Thoracic aorta (tissue), 2 donors: ENCODE measurements at places on chromosomes 7 and 10. TPM values are rescaled to one million over a fixed set of nuclear protein-coding genes. Genes with fewer than 3 reads are reported as not detected.
A peak's percentile ranks its signal among the peaks of the same experiment; 100 is the strongest.

Gene CFTR
- total RNA-seq: 0.68 TPM

GRCh38 chr10:105949721-105950120 is 1214.8 kb downstream of the SORCS1 start:
- H3K36me3 ChIP-seq: no peaks in the 10 kb centered on the region
- H3K27me3 ChIP-seq: no peaks in the 10 kb centered on the region
- no peak for DNase-seq

GRCh38 chr10:44981172-44982113 is 2.8 kb upstream of the DEPP1 start:
- peak overlapping the region; percentile 50 for H3K4me3 ChIP-seq
- H3K27ac ChIP-seq: peak overlapping the region; percentile 87
- no peaks in the 10 kb centered on the region for H3K27me3 ChIP-seq

DNA sequence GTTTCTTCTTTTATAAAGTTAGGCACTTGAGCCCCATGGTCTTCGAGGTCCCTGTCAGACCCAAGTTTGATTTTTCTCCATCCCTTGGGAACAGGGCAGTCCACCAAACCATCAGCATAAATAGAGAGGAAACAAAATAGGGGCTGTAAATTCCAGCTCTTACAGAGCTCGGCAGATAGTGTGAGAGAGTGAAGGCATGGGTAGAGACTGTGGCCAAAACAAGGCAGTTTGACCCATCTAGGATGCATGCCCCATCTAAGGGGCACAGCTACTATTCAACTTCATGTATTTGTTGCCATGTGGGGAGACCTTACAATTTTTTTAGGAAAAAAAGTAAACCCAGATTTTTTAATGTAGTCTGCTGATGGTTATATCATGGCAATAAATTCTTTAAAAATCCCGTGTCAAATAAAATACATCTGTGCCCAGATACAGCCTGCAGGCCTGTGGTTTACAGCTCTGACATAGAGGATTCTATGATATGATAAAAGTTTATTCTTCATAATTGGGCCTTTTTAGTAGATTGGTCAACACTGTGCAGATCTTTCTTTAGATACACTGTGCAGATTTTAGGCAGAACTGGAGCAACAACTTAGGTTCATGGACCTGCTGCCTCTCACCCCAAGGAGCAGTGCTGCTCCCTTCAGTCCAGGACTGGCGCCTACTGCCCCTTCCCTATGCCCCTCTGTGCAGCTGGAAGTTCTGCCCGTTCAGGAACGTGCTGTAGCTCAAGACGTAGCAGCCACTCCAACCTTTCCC is 5.3 kb downstream of the PPP1R3C start:
- peak overlapping the region; percentile 76 for H3K4me3 ChIP-seq
- H3K36me3 ChIP-seq: peaks cover 51% of the 10 kb centered on the region
- no peak for DNase-seq

DNA sequence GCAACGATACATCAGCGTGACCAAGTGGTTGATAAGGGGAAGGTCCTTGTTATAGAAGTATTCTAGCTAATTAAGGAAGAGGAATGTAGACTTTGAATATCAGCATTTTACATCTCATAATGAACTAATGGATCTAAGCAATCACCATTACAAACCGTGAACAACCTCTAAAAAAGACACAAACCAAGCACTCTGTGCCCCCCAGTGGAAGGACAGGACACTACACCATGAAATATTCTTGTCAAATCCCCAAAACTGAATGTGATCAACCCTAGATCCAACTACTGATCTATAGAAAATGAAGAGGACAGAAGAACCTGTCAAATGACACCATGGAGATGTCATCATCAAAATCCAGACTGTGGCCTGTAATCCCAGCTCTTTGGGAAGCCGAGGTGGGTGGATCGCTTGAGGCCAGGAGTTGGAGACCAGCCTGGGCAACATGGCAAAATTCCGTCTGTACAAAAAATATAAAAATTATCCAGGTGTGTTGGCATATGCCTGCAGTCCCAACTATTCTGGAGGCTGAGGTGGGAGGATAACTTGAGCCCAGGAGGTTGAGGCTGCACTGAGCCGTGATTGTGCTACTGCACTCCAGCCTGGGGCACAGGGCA is 111.3 kb upstream of the CARD11 start:
- H3K27me3 ChIP-seq: no peaks in the 10 kb centered on the region
- H3K4me1 ChIP-seq: no peaks in the 10 kb centered on the region
- H3K4me3 ChIP-seq: no peak overlapping the region
- H3K36me3 ChIP-seq: no peaks in the 10 kb centered on the region
- no peak for DNase-seq

GRCh38 chr10:71136036-71136721 is 76.2 kb upstream of the UNC5B start:
- no peak overlapping the region for H3K27ac ChIP-seq
- H3K4me1 ChIP-seq: no peaks in the 10 kb centered on the region
- H3K27me3 ChIP-seq: no peaks in the 10 kb centered on the region
- no peak overlapping the region for H3K4me3 ChIP-seq
- DNase-seq: no peak
- H3K36me3 ChIP-seq: no peaks in the 10 kb centered on the region

Gene ABHD11
- total RNA-seq: 2.5 TPM

- H3K36me3 ChIP-seq: no peaks in the 10 kb centered on the region
- H3K27me3 ChIP-seq: no peaks in the 10 kb centered on the region
- no peak overlapping the region for H3K4me3 ChIP-seq
These were observed 59.4 kb upstream of the ZNF438 start for GRCh38 chr10:31090894-31091607.

DNA sequence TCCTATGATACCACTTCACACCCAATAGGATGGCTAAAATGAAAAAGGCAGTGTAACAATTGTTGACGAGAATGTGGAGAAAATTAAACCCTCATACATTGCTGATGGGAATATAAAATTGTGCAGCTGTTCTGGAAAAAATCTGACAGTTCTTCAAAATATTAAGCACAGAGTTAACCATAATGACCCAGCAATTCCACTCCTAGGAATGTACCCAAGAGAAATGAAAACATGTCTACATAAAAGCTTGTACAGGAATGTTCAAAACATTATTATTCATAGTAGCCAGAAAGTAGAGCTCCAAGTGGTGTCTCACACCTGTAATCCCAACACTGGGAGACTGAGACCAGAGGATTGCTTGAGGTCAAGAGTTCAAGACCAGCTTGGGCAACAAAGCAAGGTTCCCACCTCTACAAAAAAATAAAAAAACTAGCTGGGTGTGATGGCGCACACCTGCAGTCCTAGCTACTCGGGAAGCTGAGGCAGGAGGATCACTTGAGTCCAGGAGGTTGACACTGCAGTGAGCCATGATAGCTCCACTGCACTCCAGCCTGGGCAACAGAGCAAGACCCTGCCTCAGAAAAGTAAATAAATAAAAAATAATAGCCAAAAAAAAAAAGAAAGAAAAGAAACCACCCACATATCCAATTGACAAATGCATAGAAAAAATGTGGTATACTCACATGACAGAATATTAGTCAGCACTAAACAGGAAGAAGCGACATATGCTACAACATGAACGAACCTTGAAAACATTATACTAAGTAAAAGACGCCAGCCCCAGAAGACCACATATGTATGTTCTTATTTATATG is 5.0 kb downstream of the RHEB start:
- no peaks in the 10 kb centered on the region for H3K36me3 ChIP-seq
- no peak overlapping the region for H3K4me3 ChIP-seq
- H3K4me1 ChIP-seq: peaks cover 34% of the 10 kb centered on the region
- H3K27ac ChIP-seq: no peak overlapping the region
- no peak for DNase-seq

- no peak overlapping the region for H3K4me3 ChIP-seq
- no peaks in the 10 kb centered on the region for H3K27me3 ChIP-seq
- no peak for DNase-seq
- no peak overlapping the region for H3K27ac ChIP-seq
These were observed 63.8 kb downstream of the PAPSS2 start for GRCh38 chr10:87723500-87723899.

Gene RGS10
- 37.1 TPM for total RNA-seq

Gene TAC1
- total RNA-seq: 13.8 TPM

GRCh38 chr7:131455001-131455400 is 101.4 kb downstream of the PODXL start:
- no peak overlapping the region for H3K4me3 ChIP-seq
- H3K27me3 ChIP-seq: no peaks in the 10 kb centered on the region
- H3K4me1 ChIP-seq: no peaks in the 10 kb centered on the region
- no peak for DNase-seq
- no peaks in the 10 kb centered on the region for H3K36me3 ChIP-seq

DNA sequence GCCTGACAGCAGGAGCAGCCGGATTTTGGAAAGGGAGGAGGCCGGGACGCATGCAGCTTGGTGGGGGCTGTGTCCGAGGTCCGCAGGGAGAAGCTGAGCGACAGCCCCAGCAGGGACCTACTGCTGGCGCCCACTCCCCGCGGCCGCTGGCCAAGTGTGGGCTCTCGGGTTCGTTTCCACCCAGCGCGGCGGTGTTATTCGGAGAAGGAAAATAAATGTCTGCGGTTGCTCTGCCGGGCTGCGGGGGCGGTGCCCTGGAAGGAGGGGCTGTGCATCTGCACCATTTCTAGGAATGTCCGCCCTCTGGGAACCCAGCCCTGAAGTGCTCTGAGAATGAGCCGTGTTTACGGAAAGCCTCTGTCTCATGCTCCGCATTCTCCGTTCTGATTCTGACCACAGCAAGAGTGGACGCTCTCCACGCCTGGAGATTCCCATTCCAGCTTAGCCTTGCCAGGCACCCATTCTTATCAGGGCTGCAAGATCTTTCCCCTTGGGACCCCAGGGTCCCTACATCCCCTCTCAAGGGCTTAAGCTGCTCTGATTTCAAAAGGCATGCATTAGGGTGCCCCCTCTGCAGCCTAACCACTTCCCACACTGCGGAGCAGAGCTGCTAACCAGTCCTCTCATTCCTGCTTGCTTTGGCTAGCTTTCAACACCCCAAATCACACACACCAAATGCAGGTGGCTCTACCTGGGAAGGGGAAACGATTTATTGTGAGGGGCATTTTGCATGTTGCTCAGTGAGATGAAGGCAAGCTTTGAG is 256.6 kb upstream of the GLI3 start:
- peak; percentile 41 for DNase-seq
- H3K27ac ChIP-seq: no peak overlapping the region
- H3K27me3 ChIP-seq: no peaks in the 10 kb centered on the region
- H3K36me3 ChIP-seq: no peaks in the 10 kb centered on the region
- peak overlapping the region; percentile 71 for H3K4me3 ChIP-seq
- H3K4me1 ChIP-seq: peaks cover 9% of the 10 kb centered on the region

- H3K36me3 ChIP-seq: no peaks in the 10 kb centered on the region
- H3K27me3 ChIP-seq: no peaks in the 10 kb centered on the region
- H3K4me1 ChIP-seq: no peaks in the 10 kb centered on the region
- no peak overlapping the region for H3K27ac ChIP-seq
- DNase-seq: no peak
- no peak overlapping the region for H3K4me3 ChIP-seq
These were observed 3.7 kb downstream of the PRF1 start for GRCh38 chr10:70598857-70599295.

DNA sequence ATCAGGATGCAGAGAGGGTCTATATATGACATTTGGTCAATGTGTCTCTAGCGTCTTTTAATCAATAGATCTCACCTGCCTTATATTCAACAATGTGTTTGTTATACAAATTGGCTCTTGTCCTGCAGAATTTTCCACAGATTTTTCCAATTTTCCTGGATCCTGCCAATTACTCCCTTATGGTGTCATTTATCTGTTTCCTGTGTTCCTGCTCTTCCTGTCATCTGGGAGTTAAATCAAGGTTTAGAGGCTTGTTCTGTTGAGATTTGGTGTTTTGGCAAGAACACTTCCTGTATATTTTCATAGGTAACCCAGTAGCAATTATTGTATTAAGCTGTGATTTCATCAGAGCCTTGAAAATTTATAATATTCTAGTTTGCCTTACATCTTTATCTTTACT is 8.8 kb upstream of the C10orf71 start:
- DNase-seq: no peak
- H3K4me1 ChIP-seq: no peaks in the 10 kb centered on the region
- no peak overlapping the region for H3K27ac ChIP-seq
- H3K36me3 ChIP-seq: no peaks in the 10 kb centered on the region
- no peaks in the 10 kb centered on the region for H3K27me3 ChIP-seq

Gene ABCB4
- 1.4 TPM for total RNA-seq

Gene SLC26A5
- not detected for total RNA-seq

DNA sequence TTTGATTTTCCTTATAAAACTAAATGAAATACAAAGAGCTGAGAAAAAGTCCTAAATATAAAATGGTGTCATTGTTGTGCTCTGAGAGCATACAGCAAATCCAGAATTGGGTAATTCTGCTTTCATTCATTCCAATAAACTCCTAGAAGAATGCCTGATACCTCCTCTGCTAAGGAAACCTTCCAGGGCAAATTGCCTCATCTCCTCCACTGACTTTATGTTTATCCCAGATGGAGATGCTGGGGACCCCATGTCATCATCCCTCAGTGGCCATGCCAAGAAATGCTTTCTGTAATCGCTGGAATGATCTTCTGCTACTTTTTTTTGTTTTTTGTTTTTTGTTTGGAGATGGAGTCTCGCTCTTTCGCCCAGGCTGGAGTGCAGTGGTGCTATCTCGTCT is 119.3 kb upstream of the PRKCQ start:
- H3K36me3 ChIP-seq: no peaks in the 10 kb centered on the region
- H3K4me3 ChIP-seq: no peak overlapping the region
- no peaks in the 10 kb centered on the region for H3K4me1 ChIP-seq
- no peaks in the 10 kb centered on the region for H3K27me3 ChIP-seq
- DNase-seq: no peak
- no peak overlapping the region for H3K27ac ChIP-seq

- no peak overlapping the region for H3K27ac ChIP-seq
- H3K4me3 ChIP-seq: no peak overlapping the region
- H3K36me3 ChIP-seq: no peaks in the 10 kb centered on the region
- no peaks in the 10 kb centered on the region for H3K27me3 ChIP-seq
- no peak for DNase-seq
These were observed 106.5 kb upstream of the RAB11FIP2 start for GRCh38 chr10:118153287-118153686.

DNA sequence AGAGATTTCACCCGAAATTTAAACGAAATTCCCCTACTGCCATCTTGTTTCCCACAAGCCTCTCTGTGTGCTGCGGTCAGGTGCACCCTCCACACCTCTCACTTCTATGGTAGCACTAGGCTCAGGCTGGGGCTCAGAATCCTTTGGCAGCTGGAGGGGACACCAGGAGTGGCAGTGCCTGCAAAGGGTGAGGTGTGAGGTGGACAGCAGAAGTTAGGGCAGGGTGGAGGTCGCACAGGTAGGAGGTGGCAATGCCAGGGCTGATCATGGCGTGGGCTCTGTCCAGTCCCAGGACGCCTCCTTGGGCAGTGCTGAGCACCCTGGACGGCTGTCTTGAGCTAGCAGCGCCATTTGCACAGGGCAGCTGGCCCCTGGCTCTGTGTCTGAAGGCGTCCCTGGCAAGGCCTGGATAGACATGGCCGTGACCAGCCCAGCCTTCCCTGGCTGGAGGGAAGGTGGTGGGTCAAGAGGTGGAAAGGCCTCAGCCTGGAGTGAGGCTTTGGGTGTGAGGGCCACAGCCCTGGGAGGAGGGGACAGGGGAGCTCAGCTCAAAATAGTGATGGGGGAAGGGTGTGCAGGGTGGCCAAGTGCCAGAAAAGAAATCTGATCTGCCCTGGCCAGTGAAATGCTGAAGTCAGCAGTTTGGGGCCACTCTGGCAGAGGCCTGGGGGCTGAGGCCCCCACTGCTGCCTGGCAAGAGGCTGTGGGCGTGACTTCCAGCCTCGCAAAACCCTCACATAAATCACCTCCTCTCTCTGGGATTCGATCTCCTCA is 40.0 kb downstream of the ZCCHC24 start:
- peaks cover 83% of the 10 kb centered on the region for H3K4me1 ChIP-seq
- H3K27ac ChIP-seq: no peak overlapping the region
- no peaks in the 10 kb centered on the region for H3K36me3 ChIP-seq
- no peak overlapping the region for H3K4me3 ChIP-seq

Gene EEPD1
- 14.6 TPM for total RNA-seq

GRCh38 chr10:25820874-25821273 is 113.2 kb upstream of the MYO3A start:
- H3K4me3 ChIP-seq: peak overlapping the region; percentile 38
- no peaks in the 10 kb centered on the region for H3K4me1 ChIP-seq
- no peak for DNase-seq
- H3K27ac ChIP-seq: no peak overlapping the region
- H3K27me3 ChIP-seq: no peaks in the 10 kb centered on the region
